Inflammatory macrophage treated with lipopolysaccharide for 4 hours (primary cell): ENCODE measurements at places on chromosomes 12 and 14.
A peak's percentile ranks its signal among the peaks of the same experiment; 100 is the strongest.

DNA sequence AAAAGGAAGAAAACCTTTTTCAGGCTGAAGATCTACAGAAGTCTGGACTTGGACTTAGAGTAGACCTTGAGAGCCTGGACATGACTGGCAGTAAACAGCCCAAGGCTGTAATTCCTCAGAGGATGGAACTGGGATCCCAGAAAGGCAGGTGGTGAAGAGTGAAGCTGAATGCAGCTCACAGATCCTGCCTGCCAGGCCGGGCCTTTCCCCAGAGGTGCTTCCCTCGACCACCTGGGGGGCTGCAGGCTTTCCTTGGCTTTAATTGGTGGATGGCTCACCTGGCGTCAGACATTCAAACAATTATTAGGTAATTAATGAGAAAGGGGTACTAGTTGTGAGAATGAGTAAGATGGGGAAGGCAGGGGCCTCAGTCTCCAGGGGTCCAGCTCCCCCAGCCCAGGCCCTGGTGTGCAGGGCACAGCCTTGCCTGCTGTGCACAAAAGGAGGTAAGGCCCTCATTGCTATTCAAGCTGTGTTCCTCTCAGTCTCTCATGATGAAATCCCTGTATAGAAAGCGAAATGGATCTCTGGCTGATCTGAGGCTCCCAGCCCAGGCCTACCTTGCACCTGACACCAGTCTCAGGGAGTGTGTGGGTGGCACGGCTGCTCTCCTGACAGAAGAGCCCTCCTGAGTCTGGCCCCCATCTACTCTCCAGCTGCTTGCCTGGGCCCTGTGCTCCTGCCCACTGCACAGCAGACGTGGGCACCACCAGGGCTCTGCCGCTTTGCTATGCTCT is 63.0 kb upstream of the TCL1A start:
- DNase-seq: no peak

- DNase-seq: peak; percentile 60
These were observed 61.0 kb downstream of the CPM start for GRCh38 chr12:68871921-68872320.

- DNase-seq: no peak
These were observed 141.3 kb downstream of the CALM1 start for GRCh38 chr14:90538095-90538494.

- DNase-seq: no peak
These were observed 22.2 kb upstream of the CCND2 start for GRCh38 chr12:4251216-4251891.

DNA sequence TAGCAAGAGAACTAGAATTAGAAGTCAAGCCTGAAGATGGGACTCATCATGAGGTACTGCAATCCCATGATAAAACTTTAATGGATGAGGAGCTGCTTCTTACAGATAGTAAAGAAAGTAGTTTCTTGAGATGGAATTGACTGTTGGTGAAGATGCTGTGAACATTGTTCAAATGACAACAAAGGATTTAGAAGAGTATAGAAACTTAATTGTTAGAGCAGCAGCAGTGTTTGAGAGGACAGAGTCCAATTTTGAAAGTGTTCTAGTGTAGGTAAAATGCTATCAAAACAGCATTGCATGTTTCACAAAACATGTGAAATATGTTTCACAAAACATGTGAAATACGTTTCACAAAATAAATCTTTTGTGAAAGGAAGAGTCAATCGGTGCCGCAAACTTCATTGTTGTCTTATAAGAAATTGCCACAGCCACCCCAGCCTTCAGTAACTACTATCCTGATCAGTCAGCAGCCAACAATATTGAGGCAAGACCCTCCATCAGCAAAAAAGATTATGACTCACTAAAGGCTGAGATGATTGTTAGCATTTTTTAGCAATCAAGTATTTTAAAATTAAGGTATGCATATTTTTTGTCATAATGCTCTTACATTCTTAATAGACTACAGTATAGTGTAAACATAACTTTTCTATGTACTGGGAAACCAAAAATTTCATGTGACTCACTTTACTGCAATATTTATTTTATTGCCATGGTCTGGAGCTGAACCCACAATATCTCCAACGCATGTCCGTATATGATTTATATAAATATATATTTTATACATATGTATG is 173.4 kb upstream of the BMP4 start:
- no peak for DNase-seq

DNA sequence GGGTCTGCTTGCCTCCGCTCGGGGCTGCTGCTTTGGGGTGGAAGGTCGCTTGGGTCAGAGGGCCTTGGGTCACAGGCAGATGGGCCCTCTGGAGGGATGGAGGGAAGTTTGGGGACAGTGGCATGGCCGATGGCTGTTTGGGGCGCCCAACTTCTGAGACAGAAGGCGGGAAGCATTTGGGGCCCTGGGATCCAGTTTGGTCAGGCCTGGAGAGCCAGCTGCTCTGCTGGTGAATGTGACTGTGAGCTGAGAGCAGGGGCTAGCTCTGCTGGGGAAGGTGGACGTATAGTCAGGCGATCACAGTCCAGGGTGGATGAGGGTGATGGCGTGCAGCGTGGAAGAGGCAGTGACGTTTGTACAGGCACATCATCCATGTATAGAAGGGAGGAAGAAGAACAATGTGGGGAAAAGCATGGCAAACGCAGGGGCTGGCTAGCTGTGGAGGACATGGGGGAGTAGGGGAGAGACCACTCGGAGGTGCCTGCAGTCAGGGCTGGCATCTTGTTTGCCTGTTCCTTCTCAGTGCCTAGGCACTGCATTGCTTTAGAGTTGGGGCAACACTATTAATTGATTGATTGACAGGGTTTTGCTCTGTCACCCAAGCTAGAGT is 57.5 kb downstream of the TSPAN9 start:
- no peak for DNase-seq

GRCh38 chr14:42140831-42141279 is 534.2 kb downstream of the LRFN5 start:
- DNase-seq: no peak

- DNase-seq: peak; percentile 84
These were observed 7.9 kb upstream of the NAA25 start for GRCh38 chr12:112116232-112117060.

DNA sequence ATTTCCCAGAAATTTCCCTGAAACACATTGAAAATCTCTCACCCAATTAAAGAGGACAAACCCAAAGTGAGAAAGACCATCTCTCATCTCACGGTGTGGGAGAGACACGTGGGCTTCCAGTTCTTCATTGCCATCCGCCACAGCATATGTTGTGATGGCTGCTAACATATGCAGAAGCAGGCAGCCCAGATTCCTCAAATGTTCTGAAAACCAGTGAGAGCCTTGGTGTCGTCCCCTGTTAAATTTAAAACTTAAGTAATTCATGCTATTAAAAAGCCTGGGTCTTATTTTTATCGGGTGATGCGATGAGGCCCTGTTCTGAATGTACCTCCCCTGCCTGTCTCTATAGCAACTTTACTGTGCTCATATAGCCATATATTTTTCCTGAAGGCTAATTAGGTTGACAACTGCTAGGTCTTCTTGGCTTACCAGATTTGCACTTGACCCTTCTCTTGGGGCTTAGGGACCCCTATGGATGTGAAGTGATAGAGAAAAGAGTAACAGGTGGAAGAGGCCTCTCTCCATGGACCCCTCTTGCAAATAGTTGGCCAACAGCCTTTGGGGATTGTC is 2.8 kb upstream of the FGF6 start:
- DNase-seq: no peak

- DNase-seq: no peak
These were observed 161.0 kb upstream of the RMST start for GRCh38 chr12:97301576-97301975.

DNA sequence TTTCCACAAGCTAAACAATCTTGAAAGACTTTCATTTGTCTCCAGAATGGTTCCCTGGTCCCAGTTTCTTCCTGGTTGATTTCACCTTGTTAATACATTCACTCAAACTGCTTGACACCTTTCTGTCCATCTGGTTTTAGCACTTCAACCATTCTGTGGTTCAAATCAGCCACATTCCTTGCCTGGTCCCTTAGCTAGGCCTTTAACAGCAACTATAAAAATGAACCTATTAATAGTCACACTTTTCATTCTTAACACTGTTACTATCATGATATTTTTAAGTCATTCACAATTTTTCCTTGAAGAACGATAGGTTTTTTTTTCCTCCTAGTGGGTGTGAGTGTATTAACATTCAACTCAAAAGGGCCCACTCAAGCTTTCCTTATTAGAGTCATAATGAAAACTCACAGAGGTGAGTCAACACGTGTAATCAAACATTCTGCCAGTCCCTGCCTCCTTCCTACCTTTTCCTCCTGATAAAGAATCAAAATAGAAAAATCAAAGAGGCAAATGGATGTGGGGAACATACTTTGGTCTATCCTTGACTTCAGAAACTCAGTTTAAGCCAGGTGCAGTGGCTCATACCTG is 34.4 kb upstream of the CCNT1 start:
- no peak for DNase-seq

DNA sequence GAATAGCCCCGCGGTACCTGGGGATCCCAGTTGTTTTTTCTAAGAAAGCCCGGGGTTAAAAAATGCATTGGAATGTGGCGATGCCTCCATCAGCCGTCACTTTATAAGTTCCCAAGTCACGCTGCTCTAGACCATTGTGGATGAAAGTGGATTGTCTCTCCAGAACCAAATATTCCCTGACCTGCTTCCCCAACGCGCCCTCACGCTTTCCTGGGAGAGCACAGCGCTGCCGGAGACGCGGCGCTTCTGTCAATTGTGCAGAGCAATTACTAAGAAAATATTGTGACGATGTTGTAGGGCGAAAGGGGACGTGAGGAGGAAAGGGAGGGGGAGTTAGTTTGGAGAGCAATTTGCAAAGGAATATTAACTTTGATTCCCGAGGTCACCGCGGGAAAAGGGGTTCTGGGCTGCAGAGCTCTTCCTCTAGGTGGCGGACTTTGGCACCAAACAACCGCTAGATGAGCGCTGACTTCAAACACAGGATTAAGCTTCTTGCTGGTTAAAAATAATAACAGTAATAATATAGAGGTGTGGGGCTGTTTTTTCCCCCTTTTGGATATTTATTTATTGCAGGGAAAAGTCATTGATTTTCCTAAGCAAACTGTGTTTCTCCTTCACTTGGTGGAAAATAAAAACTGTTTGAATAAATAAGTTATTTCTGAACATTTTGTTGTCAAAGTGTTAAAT is 9.6 kb upstream of the FOXG1 start:
- peak; percentile 10 for DNase-seq

GRCh38 chr14:88333036-88333435 is 10.0 kb upstream of the KCNK10 start:
- no peak for DNase-seq

DNA sequence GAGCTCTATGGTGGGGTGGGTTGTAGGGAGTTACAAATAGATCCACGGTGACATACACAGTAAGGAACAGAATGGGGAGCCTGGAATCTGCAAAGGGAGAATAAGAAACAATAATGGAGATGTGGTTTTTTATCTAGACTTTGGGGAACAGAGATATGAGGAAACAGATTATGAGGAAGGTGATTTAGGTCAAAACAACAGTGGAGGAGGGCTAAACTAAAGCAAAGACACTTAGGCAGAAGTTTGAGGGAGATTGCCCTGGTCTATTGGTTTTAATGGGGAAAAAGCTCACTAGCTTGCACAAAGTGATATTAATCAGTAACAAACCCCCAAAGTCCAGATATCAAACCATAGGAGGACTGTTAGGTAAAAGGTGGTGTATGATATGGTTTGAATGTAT is 144.5 kb upstream of the DYRK2 start:
- DNase-seq: no peak

GRCh38 chr12:108964371-108965352 is 56.2 kb downstream of the SVOP start:
- no peak for DNase-seq

DNA sequence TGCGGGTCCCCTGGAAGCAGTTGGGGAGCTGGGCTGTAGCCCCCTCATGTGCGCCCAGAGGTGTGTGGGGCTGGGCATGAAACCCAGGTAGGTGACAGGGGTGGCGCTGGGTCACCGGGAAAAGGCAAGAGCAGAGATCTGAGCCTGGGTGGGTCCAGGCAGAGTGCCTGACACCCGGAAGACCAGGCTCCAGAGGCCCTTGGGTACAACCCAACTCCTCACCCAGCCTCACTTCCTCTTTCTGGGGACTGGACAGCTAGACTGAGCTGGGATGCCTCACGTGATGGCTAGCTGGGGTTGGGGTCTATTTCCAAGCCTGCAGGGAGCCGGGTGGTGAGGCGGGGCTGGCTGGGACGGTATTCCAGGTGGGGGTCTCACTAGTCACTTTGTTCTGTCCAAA is 16.3 kb upstream of the CYP46A1 start:
- DNase-seq: no peak
